Stimulated activated naive CD4-positive, alpha-beta T cell treated with Interleukin-2 at 50 U/mL for 16 hours (primary cell): ENCODE measurements at places on chromosomes 7 and 10.

DNA sequence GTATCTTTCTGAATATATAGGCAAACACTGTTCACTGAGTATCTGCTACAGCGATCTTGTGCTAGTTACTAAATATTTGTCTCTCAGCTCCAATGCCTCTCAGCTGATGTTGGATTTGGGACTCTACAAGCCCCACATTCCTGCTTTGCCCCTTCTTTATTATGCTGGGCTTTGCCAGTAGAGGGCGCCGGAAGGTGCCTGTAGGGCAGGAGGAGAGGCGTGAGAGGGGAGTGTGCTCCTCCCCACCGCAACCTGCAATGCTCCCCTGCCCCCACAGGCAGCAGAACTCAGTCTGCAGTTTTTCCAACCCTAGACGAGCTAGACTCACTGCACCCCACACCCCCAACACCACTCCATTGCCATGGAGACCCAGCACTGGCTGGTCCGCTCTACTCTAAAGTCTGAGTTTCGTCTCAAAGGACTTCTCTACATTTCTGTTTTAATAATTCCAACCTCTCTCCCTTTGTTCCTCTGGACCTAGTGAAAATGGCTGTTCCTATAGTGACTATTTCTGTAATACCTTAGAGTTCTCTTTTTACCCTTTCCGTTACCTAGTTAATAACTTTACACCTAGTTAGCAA is 337.6 kb downstream of the CCSER2 start:
- no peak for DNase-seq

DNA sequence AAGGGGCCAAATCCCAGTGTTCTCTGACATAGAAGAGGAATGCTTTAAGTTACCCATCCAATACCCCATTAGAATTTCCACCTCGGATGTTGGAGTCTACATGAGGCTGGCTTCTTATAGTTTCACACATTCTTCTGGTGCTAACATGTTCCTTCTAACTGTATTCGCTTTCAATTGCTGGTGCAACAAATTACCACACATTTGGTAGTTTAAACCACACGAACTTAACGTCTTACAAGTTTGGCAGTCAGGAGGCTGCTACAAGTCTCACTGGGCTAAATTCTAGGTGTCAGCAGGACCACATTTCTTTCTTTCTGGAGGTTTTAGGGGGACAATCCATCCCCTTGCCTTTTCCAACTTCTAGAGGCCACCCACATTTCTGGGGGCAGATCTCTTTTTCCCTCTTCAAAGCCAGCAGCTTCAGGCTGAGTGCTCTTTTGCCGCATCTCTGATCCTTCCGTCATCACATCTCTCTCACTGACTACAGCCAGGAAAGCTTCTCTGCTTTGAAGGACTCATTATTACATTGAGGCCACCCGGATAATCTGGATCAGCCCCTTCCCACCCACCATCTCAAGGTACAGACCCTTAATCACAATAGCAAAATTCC is 5.1 kb upstream of the MACC1 start:
- no peak for DNase-seq

- DNase-seq, result no peak
Measured at GRCh38 chr7:155589001-155589980, 42.9 kb upstream of the CNPY1 start.

DNA sequence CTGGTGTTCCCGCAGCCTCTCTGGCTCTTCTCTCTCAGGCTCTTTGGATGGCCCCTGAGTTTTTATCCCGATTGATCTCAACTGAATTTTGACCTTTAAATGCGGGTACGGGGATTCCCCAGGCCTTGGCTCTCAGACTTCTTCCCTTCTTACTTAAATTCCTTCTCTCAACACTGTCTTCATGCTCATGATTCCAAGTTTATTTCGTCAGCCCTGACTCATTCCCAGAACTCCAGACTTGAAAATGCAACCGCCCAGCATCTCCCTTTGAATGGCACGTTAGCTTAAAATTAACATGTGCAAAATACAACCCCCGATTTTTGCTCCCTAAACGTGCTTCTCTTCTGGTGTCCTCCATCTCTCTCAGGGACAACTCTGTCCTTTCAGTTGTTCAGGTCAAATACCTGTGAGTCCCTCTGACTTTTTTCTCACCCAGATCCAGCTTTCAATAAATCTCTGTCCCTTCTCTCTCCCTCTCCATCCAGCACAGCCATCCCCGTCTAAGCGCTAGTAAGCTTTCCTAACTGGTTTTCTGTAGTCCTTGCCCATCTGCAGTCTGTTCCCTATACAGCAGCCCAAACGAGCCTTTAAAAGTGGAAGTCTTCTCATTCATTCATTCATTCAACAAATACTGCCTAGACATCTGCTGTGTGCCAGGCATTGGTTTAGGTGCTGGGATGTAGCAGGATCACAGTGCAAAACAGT is 7.1 kb downstream of the HECW1 start:
- no peak for DNase-seq

GRCh38 chr10:93299195-93299594 is 182.9 kb downstream of the MYOF start:
- DNase-seq, result no peak

DNA sequence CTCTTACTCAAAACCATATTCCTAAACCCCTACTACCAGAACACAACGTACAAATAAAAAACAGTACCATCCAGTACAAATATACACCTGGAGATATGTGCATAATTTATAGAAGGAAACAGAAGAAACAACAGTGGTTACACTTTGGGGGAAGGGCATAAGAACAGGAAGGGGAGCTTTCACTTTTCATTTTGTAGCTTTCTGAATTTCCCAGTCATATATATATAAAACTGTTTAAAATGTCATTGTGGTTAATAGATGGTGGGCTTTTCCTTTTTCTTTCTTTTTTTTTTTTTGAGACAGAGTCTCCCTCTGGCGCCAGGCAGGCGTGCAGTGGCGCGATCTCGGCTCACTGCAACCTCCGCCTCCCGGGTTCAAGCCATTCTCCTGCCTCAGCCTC is 47.2 kb downstream of the MALSU1 start:
- DNase-seq, result no peak

GRCh38 chr7:23377134-23377533 is 78.0 kb downstream of the MALSU1 start:
- no peak for DNase-seq

DNA sequence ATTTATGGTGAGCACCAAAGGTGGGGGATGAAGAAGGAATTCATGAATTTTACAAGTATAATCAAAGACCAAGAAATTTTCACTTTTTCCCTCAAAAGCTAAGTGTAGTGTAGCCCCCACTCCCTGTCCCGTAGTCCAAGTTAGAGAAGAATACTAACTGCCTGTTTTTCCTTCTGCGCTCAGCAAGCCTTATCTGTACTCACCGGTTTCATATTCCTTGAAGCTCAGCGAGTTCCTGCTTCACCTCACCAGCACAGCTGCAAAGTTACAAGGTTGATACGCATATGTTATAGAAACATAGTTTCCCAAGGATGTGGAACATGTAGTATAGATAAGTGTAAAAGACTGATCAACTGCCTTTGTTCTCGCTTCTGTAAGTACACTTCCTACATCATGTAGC is 16.0 kb upstream of the ZNF33B start:
- no peak for DNase-seq

GRCh38 chr7:111839261-111839660 is 277.0 kb upstream of the IMMP2L start:
- DNase-seq, result no peak

GRCh38 chr10:27446091-27446918 is 57.8 kb upstream of the RAB18 start:
- no peak for DNase-seq

- DNase-seq, result peak; percentile 23
Measured at GRCh38 chr10:3740157-3740871, 44.7 kb downstream of the KLF6 start.

- peak; percentile 48 for DNase-seq
Measured at GRCh38 chr7:6637544-6638229, 569 bp downstream of the ZNF316 start.

- no peak for DNase-seq
Measured at GRCh38 chr7:85516675-85517074, 329.8 kb upstream of the SEMA3D start.

- no peak for DNase-seq
Measured at GRCh38 chr7:158407581-158408317, 179.9 kb downstream of the PTPRN2 start.

- no peak for DNase-seq
Measured at GRCh38 chr10:91035650-91036292, 114.9 kb upstream of the ANKRD1 start.

- no peak for DNase-seq
Measured at GRCh38 chr10:33939892-33940291, 605.4 kb upstream of the NRP1 start.

DNA sequence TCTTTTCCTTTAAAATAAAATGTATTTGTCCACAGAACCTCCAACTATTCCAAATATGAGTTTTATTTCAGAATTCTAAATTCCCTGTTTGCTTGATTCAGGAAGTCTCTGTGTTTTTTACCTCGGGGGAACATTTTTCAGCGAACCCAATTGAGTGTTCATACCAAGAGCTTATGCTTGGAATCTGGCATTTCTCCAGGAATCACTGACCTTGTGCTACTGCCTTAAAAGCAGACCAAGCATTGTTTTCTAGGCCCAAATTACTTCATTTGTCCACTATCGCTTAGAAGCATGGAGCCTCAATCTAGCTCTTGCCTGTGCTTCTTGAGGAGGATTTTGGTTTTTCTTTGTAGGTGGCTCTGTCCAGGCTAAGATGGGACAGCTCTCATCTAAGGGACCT is 59.4 kb downstream of the EBLN1 start:
- no peak for DNase-seq

GRCh38 chr10:72379776-72380175 is 25.1 kb upstream of the DNAJB12 start:
- no peak for DNase-seq

DNA sequence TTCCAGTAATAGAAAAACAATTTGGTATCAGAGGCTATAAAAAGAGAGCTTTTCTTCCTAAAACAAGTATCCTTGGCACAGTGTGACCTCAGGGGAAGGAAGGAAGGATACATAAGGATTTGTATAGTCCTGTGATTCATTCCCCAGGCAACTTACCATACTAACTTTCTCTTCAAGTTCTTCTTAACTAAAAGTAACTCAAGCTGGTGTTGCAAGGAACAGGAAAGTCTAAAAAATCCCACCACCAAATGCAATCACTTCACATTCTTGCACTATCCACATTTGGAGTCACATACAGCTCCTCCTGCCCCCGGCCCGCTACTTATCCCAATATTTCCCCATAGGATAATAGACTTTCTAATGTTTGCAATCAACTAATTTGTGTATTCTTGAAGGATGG is 84.8 kb downstream of the PRKAG2 start:
- DNase-seq, result no peak

- DNase-seq, result no peak
Measured at GRCh38 chr7:27917774-27918314, 177.9 kb downstream of the TAX1BP1 start.
